ENCODE measurements at places on chromosomes 12 and 14.

GRCh38 chr14:77133720-77134338 lies 7.8 kb downstream of the ZDHHC22 start:
- DNase-seq, result no peak

DNA sequence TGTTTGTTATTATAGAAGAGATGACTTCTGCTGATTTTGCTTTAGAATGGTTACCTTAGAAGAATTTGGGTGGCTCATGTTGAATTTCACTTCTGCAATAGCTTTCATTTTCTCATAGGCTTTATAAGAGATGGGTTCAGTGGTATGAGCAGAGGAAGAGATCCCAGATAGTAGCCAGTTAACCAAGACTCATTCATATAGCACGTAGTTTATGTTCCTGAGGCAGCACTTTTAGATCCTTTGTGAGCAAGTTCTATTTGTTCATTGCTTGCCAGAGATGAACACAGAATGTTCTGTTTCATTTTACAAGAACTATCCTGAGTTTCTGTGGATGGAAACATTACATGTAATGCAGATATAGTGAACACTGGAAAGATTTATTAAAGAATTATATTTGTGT lies 32.2 kb downstream of the RAB21 start:
- DNase-seq, result no peak

GRCh38 chr14:60963761-60964160 lies 17.1 kb downstream of the TRMT5 start:
- no peak for DNase-seq

- no peak for DNase-seq
These were observed 9.3 kb upstream of the USP15 start for GRCh38 chr12:62250671-62251608.

GRCh38 chr14:50321009-50321660 lies 9.0 kb downstream of the DMAC2L start:
- DNase-seq, result peak; percentile 87

GRCh38 chr12:86741531-86741930 lies 485.3 kb upstream of the MGAT4C start:
- no peak for DNase-seq

DNA sequence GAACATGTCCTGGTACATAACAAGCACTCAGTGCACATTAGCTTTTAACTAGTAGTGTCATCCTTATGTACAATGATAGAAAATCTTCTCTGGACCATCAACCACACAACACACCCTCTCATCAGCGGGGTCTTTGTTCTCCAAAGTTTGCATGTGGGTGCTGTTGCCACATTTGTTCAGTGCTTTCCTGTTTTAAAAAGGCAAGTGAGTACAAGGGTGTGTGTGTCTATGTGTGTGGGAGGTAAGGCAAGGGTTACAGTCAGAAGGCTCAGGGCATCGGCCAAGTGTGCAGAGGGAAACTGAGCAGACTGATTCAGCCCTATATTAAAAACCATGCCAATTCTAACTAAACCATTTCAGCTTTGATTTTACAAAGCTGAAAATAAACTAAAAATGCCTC lies 17.9 kb downstream of the KRT76 start:
- DNase-seq, result no peak

DNA sequence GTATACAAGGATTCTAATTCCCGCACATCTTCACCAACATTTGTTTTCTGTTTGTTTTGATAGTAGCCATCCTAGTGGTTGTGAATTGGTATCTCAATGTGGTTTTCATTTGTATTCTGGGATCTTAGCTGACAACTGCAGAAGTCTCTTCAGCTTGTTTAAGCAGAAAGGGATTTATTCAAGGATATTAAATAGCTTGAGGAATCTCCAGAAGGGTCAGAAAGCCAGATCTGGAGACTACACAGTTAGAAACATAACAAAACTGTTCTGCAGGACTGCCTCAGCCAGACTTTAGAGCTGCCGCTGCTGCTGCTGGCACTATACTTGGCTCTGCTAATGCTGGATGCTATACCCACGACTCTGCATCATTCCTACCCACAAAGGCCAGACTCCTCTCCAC lies 13.4 kb upstream of the CDKL1 start:
- DNase-seq, result no peak

GRCh38 chr14:64706119-64706592 lies 1.9 kb downstream of the PLEKHG3 start:
- DNase-seq, result no peak

GRCh38 chr14:105413544-105413886 lies 6.1 kb upstream of the MTA1 start:
- no peak for DNase-seq

- no peak for DNase-seq
These were observed 789.6 kb downstream of the GALC start for GRCh38 chr14:87203346-87203745.

DNA sequence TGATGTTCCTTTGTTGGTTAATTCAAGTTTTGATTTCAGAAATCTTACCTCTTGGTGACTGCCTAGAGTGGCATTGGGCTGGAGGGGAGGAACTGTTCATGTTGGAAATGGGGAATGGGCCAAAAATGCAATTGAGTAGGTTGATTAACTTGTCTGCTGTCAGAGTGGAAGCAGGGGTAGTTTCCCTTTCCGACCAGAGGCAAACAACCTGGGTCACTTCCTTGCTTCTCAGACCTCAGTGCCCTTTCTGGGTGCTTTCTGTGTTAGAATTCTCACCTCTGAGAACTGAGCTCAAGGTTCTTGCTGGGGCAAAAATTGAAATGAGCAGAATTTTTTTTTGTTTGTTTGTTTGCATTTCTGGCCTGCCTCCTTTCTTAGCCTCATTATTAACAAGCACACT lies 2.3 kb upstream of the M6PR start:
- no peak for DNase-seq

- no peak for DNase-seq
These were observed 35.2 kb upstream of the FOXN3 start for GRCh38 chr14:89452281-89452680.

DNA sequence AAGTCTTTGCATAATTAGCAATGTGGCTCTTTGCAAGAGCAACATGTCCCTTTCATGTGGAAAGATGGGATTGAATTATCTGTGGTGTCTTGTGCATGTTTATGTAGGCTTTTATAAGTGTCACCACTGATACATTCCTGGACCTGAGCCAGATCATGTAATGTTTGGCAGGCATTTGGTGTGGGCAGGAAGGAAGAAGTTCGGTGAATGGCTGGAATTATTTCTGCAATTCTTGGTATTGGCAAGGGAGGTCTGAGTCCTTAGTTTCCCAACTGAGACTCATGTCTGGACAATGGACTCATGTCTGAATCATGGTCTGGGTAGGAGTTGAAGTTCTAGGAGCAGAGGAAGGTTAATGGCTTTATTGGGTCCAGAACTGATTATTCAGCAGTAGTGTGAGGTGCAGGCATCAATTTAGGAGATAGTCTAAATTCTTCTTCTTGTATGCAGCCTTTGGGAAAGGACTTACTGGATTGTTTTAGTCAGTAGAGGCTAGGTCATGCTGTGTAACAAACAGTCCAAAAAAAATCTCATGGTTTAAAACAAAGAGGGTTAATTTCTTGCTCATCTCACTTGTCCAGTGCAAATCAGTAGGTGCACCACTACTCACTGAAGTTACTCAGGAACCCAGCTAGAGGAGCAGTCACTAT lies 186.5 kb upstream of the LHX5 start:
- peak; percentile 39 for DNase-seq

GRCh38 chr12:124493809-124494750 lies 73.3 kb downstream of the NCOR2 start:
- no peak for DNase-seq

GRCh38 chr14:96905825-96906224 lies 108.6 kb downstream of the VRK1 start:
- no peak for DNase-seq

GRCh38 chr12:12456637-12457036 lies 99.8 kb downstream of the BORCS5 start:
- no peak for DNase-seq

- no peak for DNase-seq
These were observed 60.9 kb upstream of the NID2 start for GRCh38 chr14:52129721-52130120.

DNA sequence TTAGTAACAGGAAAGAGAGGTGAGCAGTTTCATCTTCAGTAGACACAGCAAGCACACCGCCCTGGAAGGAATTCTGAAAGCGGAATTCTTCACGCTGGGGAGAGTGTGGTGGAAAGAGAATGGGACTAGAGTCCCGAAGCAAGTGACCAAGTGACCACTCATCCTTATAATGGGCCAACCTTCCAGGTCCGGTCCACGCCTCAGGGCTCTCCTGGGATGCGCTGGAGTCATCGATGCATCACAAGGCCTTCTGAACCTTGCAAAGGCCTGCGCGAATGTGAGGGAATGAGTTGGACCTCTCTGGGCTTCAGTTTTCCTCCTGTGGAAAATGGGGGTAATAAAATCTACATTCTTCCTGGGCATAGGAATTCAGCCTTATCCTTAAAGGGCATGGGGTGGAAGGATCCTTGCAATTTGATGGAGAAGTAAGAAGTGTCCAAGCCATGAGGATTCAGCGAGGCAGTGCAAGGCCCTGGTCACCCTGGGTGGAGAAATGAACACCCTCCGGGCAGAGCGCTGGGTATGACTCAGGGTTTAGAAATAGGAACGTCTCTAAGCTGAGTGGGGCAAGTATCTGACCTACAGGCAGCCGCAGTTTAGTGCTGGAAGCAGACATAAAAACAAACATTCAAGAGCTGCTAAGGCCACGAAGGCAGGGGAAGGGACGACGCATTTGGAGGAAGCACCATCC lies 97.7 kb downstream of the SETD3 start:
- no peak for DNase-seq

GRCh38 chr14:72332046-72332445 lies 399.8 kb downstream of the RGS6 start:
- no peak for DNase-seq

GRCh38 chr14:99185436-99186068 lies 86.4 kb downstream of the BCL11B start:
- DNase-seq, result no peak

GRCh38 chr14:98984027-98984718 lies 287.8 kb downstream of the BCL11B start:
- DNase-seq, result no peak

DNA sequence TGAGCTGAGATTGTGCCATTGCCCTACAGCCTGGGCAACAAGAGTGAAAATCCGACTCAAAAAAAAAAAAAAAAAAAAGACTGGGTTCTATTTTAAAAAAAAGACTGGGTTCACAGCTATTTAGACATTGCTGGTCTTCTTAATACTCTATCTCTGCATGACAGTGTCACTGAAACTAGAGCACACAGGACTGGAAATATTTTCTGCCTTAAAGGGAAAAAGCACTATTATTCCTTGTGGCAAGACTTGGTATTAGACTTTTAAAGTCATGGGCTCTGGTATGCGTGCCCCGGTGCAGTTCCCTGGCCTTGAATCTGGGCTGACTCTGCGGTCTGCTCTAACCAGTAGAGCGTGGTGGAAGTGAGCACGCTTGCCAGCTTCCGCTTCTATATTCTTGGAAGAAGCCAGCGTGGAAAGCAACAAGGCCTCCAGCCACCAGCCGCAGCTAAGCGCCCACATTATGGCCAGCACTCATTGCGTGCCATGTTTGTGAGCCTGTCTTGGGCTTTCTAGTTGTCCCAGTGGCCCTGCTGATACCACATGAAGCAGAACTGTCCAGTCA lies 31.3 kb downstream of the PRKAB1 start:
- DNase-seq, result no peak

- DNase-seq, result no peak
These were observed 9.1 kb upstream of the HRK start for GRCh38 chr12:116890330-116890729.

DNA sequence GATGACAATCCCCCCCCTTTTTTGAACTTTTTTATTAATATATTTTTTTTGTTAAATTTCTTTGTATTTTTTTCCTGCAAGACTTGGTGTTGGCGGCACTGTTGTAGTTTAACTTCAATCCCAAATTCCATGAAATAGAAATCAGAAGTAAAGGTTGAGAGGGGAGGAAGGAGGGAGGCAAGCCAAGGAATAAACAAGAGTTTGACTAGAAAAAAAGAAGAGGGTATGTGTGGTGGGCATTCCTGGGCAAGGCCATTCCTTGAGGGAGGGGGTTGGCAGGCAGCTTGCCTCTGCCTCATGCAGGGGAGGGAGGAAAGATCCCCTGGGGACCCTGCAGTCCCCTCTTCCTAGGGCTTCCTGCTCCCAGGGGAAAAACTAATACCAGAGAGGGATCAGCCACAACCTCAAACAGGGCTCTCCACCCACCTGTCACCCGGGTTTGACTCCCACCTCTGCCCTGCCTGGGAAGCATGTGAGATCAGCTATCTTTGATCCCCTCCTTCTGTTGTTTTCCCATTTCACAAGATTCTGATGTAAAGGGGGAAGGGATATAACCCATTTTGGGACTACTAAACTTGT lies 519 bp upstream of the AP1G2 start:
- DNase-seq, result no peak

DNA sequence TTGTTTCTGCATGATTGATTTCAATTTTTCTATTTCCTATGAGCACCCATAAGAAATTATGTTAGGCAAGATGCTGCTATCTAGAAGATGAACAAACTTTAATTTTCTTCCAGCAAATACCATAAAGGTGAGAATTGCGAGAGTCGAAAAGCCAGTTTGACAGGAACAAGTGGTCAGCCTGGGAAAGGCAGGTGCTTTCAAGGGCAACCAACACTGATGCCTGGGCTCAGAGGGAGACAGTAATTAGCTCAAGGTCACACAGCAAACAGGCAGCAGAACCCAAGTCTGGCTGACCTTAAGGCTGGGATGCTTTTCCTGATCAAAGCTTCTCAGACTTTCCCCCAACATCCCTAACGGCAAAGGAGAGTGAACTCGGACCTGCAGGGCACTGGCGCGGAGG lies 6.8 kb upstream of the OTUB2 start:
- no peak for DNase-seq

DNA sequence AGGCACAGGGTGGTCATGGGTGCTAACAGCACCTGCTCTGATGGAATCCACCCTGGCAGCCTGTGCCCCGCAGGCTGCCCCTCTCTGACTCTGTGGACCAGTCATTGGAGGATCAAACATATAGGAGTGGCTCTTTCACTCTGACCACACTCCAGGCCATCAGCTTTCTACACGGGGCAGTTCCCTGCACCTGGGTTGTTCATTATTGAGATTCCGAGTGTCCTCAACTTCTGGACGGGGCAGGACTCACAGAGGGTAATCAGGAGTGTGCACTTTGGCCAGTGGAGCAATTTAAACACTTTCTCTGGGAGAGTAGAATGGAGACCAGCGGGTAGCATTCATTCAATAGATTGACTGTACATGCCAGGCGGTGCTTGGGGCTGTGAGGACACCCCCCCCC lies 94.8 kb downstream of the NINJ2 start:
- no peak for DNase-seq

DNA sequence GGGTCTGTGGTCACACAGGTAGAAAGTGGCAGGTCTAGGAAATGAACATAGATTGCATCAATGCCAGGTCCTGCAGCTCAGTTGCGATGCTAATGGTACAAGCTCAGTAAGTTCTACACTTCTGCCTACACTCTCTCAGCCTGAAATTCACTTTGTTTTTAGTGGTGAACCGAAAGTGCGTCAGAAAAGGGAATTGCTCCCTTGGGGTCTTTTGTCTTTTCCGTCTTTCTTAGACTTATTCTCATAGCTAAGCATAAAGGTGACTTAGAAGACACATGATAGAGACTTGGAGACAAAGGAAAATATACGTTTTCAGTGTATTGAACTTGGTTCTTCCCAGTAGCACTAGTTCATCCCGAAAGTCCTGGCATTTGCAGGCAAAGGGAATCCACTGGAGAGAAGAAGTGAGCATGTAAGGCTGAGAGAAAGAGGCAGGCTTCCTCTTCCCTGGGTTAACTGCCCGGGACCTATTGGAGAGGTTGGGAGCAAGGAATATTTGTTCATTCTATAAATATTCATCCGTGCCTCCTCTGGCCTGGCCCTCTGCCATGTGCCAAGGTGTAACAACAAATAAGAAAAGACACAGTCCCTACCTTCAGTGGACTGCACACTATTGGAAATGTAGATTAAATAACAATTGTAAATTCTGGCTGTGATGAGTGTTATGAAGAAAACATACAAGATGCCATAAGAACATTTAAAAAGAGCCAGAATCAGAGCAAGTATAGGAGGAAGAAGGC lies 785.8 kb downstream of the MED13L start:
- DNase-seq, result no peak
